SK-N-MC (cell line): ENCODE measurements at places on chromosomes 13 and 19.

DNA sequence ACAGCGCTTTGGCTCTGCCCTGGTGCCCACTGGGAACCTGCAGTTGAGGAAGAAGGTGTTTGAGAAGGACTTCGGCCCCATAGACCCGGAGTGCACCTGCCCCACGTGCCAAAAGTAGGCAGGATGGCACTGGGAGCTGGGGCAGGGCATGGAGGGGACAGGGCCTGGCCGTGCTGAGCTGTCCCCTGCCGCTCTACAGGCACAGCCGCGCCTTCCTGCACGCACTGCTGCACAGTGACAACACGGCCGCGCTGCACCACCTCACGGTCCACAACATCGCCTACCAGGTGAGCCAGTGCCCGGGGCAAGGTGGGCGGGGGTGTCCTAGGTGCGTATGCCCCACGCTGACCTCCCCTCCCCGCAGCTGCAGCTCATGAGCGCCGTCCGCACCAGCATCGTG, 5.1 kb upstream of the DNM2 start:
- DNase-seq: no peak

- DNase-seq: no peak
Measured at GRCh38 chr19:39372047-39372802, 18.7 kb downstream of the PAF1 start.

DNA sequence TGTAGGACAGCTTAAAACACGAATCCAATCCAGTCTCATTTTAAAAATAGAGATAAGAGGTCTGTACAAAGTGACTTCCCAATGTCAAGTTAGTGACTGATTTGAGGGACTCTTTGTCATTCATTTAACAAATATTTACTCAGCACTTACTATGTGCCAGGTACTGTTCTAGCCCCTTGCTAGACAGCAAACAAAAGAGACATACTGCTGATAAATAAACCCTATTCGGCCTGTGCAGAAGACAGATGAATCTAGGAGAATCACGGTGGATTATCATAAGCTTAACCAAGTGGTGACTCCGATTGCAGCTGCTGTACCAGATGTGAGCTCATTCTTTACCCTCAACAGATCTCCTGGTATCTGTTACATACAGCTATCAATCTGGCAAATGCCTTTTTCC, 6.4 kb upstream of the ELF1 start:
- no peak for DNase-seq

DNA sequence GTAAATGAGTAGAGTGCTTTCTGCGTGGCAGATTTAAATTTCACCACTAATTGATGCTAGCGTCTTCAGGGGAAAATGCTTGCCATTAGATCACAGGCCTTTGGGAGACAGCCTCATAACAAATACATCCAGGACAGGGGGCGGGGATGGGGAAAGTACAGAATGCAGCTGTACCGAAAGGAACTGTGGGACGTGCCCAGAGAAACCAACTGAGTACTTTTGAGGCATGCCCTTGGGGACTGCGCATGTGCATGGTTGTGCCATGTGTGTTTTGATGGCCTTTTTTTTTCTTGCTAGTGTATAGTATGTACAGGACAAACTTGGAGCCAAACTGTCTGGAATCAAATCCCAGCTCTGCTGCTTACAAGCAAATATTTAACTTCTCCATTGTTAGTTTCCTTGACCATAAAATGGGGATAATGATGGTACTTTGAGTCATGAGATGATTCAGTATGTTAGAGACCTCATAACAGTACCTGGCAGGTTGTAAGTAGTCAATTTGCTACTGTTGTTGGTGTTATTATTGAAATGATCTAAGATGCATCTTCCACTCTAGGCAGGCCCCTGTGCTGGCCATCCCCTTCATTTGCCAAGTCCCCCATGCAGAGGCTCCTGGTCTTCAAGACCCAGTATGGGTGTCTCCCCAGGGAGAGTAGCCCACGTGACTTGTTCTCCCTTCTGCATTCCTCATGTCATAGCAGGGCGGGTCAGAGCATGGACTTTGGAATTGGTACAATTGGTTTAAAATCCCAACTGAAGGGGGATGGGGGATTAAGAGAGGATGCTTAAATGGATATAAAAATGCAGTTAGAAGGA, 68.3 kb upstream of the NPAS1 start:
- DNase-seq: no peak

GRCh38 chr19:29873801-29874575, 62.2 kb downstream of the CCNE1 start:
- DNase-seq: no peak

- DNase-seq: peak; percentile 57
Measured at GRCh38 chr19:45469132-45469944, 1.5 kb downstream of the FOSB start.

- DNase-seq: no peak
Measured at GRCh38 chr13:91574766-91575165, 176.3 kb downstream of the GPC5 start.

DNA sequence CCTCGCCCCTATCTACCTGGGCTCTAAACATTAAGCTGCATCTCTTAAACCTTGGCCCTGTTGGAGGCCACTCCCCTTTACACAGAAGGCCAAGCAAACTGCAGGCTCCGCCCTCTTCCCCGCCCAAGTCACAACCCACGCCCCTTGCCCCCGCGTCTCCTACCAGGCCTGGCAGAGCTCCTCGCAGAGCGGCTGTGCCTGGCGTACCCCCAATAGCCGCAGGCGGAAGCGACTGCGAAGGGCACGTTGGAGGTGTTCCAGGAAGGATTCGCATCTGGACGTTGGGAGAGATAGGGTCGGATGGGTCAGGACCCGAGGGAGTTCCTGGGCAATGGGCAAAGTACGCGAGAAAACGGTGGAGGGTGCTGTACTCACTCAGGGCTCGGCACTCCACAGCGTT, 5.9 kb downstream of the RTBDN start:
- no peak for DNase-seq

- no peak for DNase-seq
Measured at GRCh38 chr13:22848539-22849052, 332.2 kb upstream of the SGCG start.

GRCh38 chr19:33390101-33390907, 16.8 kb downstream of the CEBPG start:
- DNase-seq: no peak

- DNase-seq: no peak
Measured at GRCh38 chr13:73767747-73768315, 366.4 kb downstream of the KLF12 start.

- DNase-seq: no peak
Measured at GRCh38 chr19:18800636-18801035, 9.5 kb upstream of the COMP start.

- no peak for DNase-seq
Measured at GRCh38 chr13:97352815-97353214, 81.2 kb upstream of the RAP2A start.

DNA sequence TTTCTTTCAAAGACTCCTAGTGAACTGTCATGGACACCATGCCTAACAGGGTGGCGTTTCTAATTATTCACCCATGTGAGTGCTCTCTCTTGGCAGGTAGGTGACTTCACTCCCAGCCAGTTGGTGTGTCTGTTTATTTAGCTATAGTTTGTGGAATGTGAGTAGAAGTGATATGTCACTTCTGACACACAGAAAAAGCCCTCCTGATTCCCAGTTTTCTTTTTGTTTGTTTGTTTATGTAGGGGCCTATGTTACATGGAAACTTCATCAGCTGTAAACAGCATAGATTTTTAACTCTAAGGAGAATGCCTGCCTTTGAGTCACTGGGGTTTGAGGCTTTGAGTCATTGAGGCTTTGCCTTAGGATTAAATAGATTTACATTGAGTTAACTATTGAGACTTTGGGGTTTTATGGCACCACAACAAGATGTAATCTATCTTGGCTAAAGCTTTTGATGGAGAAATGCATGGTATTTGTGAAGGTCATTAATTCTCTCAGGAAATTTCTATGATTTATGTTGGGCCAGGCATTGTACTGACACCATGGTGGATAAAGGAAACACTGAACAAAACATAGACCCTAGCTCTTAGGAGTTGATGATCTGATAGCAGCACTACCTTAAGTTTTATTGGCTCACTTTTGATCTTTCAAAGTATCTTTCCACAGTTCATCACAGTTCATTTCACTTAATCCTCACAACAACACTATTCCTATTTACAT, 45.3 kb downstream of the UFM1 start:
- DNase-seq: no peak

- no peak for DNase-seq
Measured at GRCh38 chr19:1247748-1248138, 640 bp upstream of the MIDN start.

GRCh38 chr13:110371550-110372465, 64.7 kb downstream of the COL4A2 start:
- DNase-seq: no peak

DNA sequence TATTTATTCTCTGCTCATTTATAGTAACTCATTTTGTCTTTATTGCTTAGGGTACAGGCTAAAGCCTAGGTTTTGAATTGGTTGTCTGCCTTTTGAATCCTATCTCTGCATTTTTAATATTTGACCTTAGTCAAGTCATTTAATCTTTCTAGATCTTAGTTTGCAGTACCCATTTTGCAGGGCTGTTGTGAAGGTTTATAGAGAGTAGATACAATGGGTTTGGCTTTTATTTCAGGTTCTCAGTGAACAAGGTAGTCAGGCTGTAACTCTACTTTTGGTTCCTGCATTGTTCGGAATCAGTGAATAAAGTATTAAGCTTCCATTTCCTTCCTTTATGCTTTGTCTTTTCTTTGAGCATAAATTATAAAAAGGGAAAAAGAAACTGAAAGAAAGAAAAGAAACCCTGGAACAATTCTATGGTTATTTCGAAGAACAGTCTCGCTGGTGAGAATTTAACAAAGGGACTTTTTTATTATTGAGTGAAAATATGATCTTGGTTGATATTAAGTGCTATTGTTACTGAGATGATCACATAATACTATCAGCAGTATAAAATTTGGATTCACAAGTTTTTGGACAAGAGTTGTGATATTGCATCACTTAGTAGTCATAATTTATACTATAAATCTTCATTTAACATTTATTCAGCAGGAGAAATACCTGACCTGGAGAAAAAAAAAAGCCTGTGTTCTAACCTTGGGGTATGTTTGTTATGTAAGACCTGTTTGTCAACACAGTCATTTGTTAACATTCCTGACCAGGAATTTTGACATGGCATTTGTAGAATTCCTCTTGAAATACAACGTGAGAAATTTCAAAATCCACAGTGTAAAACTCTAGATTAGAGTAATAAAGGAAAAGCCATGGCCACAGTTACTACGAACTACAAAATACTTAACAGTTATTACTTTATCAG, 91.3 kb downstream of the ZMYM2 start:
- DNase-seq: no peak

DNA sequence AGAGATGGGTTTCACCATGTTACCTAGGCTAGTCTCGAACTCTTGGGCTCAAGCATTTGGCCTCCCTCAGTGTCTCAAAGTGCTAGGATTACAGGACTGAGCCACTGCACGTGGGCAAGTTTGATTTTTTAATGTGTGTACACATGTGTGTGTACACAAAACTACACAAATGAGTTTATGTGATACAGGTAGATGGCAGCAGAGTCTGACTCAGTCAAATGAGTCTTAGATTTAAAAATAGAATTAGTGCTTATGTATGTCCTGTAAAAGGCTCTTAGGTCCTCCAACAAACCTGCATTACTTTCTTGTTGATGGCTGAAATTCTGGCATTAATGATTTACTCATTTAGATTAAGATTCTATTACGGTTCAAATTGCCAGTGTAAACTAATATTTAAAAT, 293.7 kb downstream of the PCDH17 start:
- no peak for DNase-seq

DNA sequence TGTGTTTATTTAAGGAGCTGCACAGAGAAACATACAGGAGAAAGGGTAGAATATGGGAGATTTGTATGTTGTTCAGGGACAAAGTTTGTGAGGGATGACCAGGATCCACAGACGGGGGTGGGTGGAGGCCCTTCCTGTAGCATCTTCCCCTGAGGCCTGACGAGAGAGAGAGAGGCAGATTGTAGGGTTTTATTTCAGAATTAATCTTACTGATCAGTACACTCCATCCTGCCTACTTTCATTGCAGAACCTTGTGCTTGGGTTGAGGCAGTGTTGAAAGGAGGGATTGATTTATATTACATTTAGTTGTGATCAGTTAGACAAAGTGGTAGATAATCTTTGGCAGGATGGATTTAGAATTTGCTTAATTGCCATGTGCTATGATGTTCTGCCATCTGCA, 39.6 kb downstream of the MTUS2 start:
- DNase-seq: no peak

DNA sequence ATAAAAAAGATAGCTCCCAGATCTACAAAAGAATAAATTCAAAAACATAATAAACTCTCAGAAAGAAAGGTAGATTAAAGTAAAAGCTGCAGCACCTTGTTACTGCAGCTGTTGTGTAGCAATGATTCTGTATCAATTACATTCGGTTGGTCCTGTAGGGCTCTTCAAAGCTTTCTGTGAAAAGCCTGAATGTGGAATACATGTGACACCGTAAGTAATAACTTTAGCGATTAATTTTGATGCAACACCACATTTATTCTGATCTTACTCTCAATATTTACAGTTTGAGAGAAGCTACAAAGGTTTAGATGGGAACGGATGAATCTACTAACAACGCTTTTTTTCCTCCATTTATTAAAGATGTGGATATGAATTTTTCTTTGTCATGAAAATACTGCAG, 279.2 kb downstream of the DACH1 start:
- DNase-seq: no peak

DNA sequence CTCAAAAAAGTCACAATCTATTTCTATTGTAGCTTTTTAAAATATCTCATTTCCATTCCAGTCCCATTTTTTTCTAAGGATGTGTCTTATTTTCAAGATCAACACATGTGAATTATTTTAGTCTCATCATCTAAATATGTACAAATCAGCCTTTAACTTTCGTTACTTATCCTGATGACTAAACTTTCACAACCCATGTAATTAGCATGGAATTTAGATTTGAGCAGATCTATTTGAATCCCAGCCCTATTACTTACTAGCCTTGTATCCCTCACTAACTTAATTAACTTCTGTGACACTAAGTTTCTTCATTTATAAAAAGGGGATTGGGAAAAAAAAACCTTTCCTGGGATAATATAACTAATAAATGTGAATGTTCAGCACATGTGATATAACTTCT, 81.1 kb downstream of the UFM1 start:
- DNase-seq: no peak

DNA sequence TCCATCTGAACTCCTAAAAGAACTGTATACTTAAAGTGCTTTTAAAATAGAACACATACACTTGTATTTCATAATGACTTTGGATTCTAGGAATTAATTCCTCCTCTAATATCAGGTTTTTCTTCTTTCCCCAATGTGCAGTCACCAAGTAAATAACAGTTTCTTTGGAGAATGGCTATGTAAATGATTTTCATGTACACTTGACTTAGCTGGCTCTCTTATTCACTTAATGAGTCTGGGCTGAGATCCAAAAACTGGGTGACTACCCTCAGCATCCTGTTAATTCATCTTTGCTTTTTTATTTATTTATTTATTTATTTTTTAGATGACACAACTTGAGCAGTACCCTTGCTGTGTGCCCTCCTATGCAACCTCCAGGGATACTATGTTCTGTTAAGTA, 1003.7 kb downstream of the SLITRK1 start:
- DNase-seq: peak; percentile 59
